ENCODE measurements at places on chromosomes 11 and 22. TPM values are rescaled to one million over a fixed set of nuclear protein-coding genes. Genes with fewer than 3 reads are reported as not detected.

- H3K27me3 ChIP-seq: peaks cover 4% of the 10 kb centered on the region
- peaks cover 3% of the 10 kb centered on the region for H3K36me3 ChIP-seq
- no peak overlapping the region for H3K4me3 ChIP-seq
- H3K4me1 ChIP-seq: peaks cover 82% of the 10 kb centered on the region
- H3K27ac ChIP-seq: no peak overlapping the region
Observed at GRCh38 chr22:46062232-46062615, 85.3 kb upstream of the WNT7B start.

DNA sequence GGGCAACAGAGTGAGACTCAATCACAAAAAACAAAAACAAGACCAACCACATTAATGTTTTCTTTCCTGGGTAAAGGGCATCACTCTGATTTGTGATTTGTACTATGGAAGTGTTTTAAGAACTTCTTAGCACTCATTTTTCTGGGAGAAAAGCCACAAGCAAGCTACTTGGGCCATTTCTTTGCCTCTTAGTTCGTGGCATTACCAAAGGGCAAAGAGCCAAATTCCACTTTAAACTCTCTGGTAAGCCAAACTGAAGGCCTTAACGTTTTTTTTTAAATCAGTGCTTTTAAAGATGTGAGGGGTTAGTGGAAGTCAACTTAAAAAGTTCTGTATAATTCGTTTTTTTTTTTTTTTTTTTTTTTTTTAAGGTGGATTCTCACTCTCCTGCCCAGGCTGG, 36.9 kb downstream of the CAT start:
- H3K4me3 ChIP-seq: no peak overlapping the region
- peaks cover 37% of the 10 kb centered on the region for H3K36me3 ChIP-seq
- no peaks in the 10 kb centered on the region for H3K4me1 ChIP-seq
- H3K27me3 ChIP-seq: peaks cover 2% of the 10 kb centered on the region
- H3K27ac ChIP-seq: no peak overlapping the region
- DNase-seq: no peak

- H3K36me3 ChIP-seq: no peaks in the 10 kb centered on the region
- H3K27ac ChIP-seq: no peak overlapping the region
- no peaks in the 10 kb centered on the region for H3K4me1 ChIP-seq
- no peaks in the 10 kb centered on the region for H3K27me3 ChIP-seq
Observed at GRCh38 chr11:20966489-20966888, 297.1 kb downstream of the NELL1 start.

DNA sequence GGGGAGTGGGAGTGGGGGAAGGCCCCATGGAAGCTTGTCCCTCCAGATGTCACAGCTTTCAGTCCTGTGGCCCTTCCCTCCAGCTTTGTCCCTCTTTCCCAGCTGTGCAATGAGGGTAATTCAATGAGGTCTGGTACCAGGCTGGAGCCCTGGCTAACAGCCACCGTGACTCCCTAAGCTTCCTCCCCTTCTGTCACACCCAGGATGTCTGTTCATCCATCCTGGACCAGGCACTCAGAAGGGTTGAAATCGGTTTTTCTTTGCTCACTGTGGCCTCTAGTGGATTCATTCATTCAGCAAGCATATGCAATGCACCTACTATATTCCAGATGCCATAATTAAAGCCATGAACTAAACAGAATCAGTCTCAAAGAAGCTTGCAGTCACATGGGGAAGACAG, 38.7 kb downstream of the SYT13 start:
- H3K4me3 ChIP-seq: no peak overlapping the region
- no peak for DNase-seq
- no peaks in the 10 kb centered on the region for H3K4me1 ChIP-seq
- H3K27me3 ChIP-seq: peaks cover 2% of the 10 kb centered on the region
- H3K36me3 ChIP-seq: no peaks in the 10 kb centered on the region

DNA sequence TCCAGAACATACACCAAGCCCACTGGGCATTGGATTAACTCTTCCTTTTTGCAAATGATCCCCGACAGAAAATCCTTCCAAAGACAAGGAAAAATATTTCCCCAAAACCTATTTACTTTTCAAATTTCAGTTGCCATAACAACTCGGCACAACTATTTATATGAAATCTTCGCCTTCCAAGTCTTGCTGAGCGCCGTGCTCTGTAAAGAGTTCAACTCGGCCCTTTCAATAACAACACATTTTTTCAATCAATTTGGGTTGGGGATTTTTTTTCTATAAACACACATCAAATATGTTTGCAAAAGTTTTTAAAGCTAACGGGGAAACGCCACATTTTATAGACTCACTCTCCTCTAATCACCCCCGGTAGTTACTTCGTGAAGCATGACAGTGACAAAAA, 333.8 kb downstream of the MN1 start:
- H3K4me3 ChIP-seq: no peak overlapping the region
- H3K27ac ChIP-seq: no peak overlapping the region
- no peaks in the 10 kb centered on the region for H3K27me3 ChIP-seq
- no peak for DNase-seq
- no peaks in the 10 kb centered on the region for H3K4me1 ChIP-seq

GRCh38 chr22:22748297-22748743, 103.9 kb downstream of the GGTLC2 start:
- no peaks in the 10 kb centered on the region for H3K36me3 ChIP-seq
- no peak for DNase-seq
- peak overlapping the region; percentile 66 for H3K27ac ChIP-seq
- H3K27me3 ChIP-seq: peaks cover 2% of the 10 kb centered on the region
- H3K4me1 ChIP-seq: peaks cover 59% of the 10 kb centered on the region
- peak overlapping the region; percentile 74 for H3K4me3 ChIP-seq

NLRP14 gene
- not detected for polyA plus RNA-seq

GRCh38 chr11:70510106-70510505, 111.8 kb downstream of the CTTN start:
- H3K27ac ChIP-seq: no peak overlapping the region
- no peak for DNase-seq
- H3K4me1 ChIP-seq: no peaks in the 10 kb centered on the region
- H3K36me3 ChIP-seq: peaks cover 8% of the 10 kb centered on the region
- H3K4me3 ChIP-seq: no peak overlapping the region

KRTAP5-11 gene
- not detected for polyA plus RNA-seq

DNA sequence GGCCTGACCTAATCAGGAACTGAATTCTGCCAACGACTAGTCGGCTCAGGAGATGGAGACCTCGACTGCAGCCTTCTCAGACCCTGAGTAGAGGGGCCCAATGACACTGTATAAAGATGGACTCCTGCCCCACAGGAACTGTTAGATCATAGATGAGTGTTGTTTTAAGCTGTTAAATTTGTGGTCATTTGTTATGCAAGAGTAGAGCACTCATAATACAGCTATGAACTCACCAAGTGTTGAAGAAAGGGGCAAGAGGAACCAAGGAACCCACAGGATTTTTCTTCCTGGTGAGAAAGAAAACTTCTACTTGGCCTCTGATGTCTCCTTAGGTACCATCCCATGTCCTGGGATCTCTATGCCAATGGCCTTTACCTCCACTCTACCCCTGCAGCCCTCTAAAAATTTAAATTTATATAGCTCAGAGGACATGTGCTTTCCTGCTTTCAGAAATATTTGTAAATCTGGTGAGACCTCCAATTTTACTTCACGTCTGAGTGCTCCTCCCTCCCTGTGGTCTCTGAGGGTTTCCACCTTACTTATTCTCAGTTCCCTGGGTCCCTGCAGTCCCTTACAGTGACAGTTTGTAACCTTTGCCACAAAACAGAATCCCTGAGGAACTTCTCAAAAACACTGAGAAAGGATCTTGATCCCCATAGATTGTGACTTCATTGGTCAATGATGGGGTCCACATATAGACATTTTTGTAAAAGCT, 256.3 kb upstream of the ARHGAP20 start:
- peaks cover 1% of the 10 kb centered on the region for H3K27me3 ChIP-seq
- H3K36me3 ChIP-seq: no peaks in the 10 kb centered on the region
- no peaks in the 10 kb centered on the region for H3K4me1 ChIP-seq
- H3K4me3 ChIP-seq: no peak overlapping the region
- no peak overlapping the region for H3K27ac ChIP-seq

DNA sequence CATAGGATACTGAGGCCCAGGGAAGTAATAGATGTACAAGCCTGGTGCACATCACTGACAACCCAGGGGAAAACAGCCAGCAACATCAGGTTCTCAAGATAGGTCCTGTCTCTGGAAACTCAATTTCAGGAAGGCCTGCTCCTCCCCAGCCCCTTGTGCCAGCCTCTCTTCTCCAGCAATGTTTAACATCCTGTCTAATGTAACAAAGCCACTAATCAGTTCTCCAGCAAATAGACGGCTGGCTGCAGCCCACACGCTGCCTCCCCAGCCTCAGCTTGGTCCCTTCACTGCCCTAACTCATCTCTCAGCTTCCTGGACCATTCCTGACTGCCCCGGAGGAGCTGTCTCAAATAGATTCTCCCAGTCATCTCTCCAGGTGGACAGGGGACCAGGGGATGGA, 37.8 kb downstream of the RPL27A start:
- H3K4me3 ChIP-seq: no peak overlapping the region
- no peaks in the 10 kb centered on the region for H3K36me3 ChIP-seq
- no peak for DNase-seq
- H3K27me3 ChIP-seq: peaks cover 3% of the 10 kb centered on the region
- peaks cover 6% of the 10 kb centered on the region for H3K4me1 ChIP-seq

GRCh38 chr11:94838027-94838731, 70.0 kb downstream of the AMOTL1 start:
- H3K27ac ChIP-seq: no peak overlapping the region
- no peak for DNase-seq
- no peaks in the 10 kb centered on the region for H3K36me3 ChIP-seq
- no peak overlapping the region for H3K4me3 ChIP-seq

- H3K27me3 ChIP-seq: peaks cover 2% of the 10 kb centered on the region
- H3K4me3 ChIP-seq: peak overlapping the region; percentile 84
- H3K4me1 ChIP-seq: peaks cover 34% of the 10 kb centered on the region
- peak overlapping the region; percentile 65 for H3K27ac ChIP-seq
Observed at GRCh38 chr11:9757809-9758636, 94.1 kb downstream of the SWAP70 start.

KIRREL3 gene
- polyA plus RNA-seq: 0.66 TPM

OR4A16 gene
- not detected for polyA plus RNA-seq

DNA sequence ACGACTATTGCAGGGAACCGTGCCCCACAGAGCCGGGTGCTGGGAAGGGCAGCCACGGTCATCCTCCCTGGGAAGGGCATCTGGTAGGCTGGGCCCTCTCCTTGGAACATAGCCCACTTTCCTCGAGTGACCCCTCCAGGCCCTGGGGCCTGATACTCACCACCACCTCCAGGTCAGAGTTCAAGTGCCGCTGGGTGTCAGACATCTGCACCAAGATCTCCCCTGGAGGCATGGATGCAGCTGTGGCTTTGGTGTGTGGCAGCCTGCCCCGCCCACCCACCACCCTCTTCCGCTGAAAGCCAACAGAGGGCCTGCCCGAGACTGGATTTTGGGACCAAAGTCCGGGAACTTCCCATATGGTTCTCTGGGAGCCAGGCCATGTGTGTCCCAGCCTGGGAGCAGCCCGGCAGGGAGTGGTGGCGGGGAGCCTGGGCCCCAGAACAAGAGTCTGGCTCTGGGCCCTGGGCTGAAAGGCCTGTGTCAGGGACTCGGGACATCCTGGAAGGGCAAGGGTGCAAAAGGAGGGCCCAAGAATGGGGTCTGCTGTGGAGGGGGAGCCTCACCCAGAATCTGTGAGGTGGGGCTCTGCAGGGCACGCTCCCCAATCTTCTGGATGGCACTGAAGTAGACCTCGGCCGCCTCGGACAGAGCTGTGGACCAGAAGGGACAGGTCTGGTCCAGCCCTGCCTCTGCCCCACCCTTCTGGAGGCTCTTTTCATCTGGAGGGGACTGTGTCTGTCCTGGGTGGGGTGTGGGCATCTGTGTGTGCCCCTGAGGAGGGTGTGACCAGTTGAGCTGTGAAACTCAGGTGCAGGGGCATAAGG, 2.6 kb downstream of the BAIAP2L2 start:
- peaks cover 3% of the 10 kb centered on the region for H3K36me3 ChIP-seq
- no peak overlapping the region for H3K4me3 ChIP-seq
- H3K4me1 ChIP-seq: peaks cover 41% of the 10 kb centered on the region
- peaks cover 45% of the 10 kb centered on the region for H3K27me3 ChIP-seq
- peak overlapping the region; percentile 84 for H3K27ac ChIP-seq
- no peak for DNase-seq

GRCh38 chr11:30328681-30329080, 5.8 kb downstream of the ARL14EP start:
- H3K4me1 ChIP-seq: peaks cover 90% of the 10 kb centered on the region
- H3K27ac ChIP-seq: no peak overlapping the region
- DNase-seq: no peak
- H3K36me3 ChIP-seq: peaks cover 11% of the 10 kb centered on the region

POTEH gene
- polyA plus RNA-seq: not detected

Data from immature natural killer cell (primary cell).